ENCODE measurements at places on chromosomes 1 and 21.

- DNase-seq: no peak
These were observed 63.5 kb upstream of the EDN2 start for GRCh38 chr1:41547781-41548560.

- DNase-seq: peak; percentile 16
These were observed 23.9 kb upstream of the ITLN2 start for GRCh38 chr1:160978510-160978927.

- DNase-seq: no peak
These were observed 124.1 kb downstream of the XCL2 start for GRCh38 chr1:168419736-168420135.

DNA sequence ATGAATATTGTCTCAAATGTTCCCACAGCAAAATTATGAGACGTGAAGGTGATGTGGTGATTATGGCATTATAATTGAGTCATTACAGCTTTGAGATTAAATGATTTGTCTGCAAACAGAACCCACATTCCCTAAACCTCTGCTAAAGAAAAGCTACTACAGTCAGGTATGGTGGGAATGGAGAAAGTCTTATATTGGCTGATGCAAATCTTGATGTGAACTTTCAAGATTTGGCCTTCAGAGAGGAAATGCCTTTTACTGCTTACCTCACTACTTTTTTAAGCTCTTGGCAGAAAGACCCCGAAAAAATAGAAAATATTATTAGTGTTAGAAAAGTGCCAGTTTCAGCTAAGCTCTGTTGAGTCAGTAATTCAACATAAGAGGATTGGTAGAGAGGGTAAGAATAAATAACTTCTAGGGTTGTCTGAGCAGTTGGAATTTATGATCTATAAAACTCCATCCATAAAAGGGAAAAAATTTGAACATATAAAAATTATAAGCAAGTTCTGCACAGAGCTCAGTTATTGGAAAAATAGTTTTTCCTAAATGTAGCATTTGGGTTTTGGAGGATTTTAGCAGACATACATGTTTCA lies 47.8 kb upstream of the RGS5 start:
- no peak for DNase-seq

GRCh38 chr1:35441926-35442579 lies 115.2 kb downstream of the KIAA0319L start:
- no peak for DNase-seq

GRCh38 chr1:78091215-78091813 lies 45.5 kb downstream of the GIPC2 start:
- DNase-seq: no peak

DNA sequence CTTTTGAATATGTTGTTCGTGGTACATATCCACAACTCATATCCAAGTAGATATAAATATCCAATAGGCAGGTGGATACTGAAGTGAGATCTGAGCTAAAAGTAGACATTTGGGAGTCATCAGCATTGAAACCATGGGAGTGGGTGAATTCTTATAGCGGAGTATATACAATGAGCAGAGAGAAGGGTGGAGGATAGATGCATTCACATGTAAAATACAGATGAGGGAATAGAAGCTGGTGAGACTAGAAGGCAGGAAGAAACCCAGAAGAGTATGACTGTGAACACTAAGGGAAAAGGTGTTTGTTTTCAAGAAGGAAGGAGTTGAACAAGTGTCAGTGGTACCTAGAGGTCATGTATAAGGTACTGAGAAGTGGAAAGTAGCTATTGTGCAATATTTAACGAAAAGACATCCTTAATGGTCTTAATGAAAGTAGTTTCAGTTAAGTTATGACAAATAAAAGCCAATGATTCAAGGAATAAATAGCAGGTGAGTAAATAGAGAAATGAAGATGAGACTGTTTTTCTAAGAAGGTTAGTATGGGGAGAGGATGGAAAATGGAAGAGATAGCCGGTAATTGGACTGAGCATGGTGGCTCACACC lies 181.6 kb upstream of the CACYBP start:
- no peak for DNase-seq

- no peak for DNase-seq
These were observed 27.9 kb upstream of the KCNA2 start for GRCh38 chr1:110634086-110634454.

DNA sequence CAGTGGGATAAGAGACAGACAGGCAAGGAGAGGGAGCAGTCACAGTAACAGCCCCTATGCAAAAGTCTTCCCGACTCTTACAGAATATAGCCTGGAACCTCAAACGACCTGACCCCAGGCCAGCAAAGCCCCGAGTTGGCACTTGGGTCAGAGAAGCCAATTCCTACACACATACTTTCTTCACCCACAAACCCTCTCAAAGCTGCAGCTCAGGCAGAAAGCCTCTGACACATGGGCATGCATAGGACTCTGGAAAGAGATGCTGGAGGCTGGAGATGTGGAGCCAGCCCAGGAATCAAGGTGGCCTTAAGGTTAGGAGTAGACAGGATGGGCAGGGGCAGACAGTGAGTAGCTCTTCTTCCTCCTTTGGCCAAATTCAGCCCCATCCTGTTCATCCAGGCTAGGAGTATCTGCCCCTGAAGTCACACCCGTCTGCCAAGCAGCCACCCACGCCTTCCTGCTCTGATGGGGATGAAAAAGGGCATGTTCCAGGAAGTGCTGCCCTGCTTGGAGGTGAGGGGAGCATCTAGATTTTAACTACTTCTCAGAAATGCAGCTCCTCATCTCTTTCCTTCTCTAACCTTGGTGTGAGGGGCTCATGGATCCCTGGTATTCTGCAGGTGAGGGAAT lies 7.8 kb downstream of the SLC41A1 start:
- DNase-seq: peak; percentile 19

DNA sequence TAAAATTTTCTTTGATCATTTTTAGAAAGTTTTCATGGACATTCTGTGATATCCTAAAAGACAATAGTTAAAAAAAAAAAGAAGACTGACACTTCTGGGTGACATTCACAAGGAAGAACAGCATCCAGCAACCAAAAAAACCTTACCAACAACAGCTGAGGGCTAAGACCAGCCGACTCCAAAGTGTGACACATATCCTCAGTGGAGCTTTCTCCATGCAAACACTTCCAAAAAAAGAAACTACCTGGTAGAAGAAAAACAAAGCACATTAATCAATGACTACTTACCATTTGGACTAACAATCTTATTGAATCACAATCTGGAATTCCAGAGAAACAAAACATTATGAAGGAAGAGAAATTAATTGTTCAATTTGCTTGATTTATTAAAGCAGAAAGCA lies 88.2 kb downstream of the IARS2 start:
- DNase-seq: peak; percentile 65

DNA sequence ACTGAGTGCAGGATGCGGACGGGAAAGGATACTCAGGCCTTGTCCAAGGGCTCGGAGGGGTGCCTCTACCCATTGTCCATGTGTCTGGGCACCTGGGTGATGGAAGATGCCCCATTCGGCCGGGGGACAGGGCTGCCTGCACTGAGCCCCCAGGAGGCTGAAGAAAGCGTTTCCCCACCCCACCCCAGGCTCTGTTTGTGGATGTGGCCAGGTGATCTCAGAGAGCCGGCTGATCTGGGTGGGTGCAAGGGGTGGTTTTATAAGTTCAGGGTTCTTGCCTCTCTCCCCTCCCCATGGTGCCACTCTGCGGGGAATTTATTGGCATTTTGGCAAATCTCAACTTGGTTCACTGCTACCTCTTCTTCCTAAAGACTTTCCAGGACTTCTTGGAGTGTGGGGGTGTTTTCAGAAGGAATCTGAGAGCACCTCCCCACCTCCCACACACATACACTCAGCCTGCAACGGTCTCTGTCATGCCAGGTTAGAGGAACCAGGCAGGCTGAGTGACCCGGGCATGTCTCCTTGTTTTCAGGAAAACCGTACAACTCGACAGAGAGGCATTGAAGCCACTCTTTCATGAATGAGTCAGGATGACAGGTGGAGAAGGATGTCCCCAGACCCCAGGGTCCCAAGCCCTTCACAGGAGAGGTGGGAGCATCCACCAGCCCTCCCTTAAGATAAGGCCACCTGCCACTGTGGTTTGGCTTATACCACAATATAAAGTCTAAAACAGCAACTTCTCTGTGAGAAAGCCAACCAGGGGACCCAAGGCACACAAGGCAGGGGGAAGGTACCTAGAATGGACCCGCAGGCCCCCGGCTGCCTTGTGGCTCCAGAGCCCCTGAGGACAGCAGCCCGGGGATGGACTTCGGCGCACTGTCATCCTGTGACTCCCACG lies 174.9 kb downstream of the ETS2 start:
- DNase-seq: no peak

GRCh38 chr21:20311234-20311787 lies 686.9 kb upstream of the NCAM2 start:
- DNase-seq: no peak

GRCh38 chr1:17056551-17056950 lies 2.7 kb upstream of the SDHB start:
- no peak for DNase-seq

DNA sequence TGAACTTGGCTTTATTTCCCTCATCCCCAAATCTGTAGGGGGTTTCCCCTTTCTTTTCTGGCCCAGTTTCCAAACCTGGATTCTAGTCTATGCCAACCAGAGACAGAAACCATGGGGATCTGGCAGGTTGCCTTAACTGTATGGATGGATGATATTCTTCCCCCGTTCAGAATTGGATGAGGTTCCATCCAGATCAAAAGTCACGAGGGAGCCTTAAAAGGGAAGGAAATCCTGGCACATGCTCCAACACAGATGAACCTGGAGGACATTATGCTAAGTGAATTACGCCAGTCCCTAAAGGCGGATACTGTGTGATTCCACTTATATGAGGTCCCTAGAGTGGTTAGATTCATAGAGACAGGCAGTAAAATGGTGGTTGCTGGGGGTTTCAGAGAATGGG lies 124.4 kb downstream of the HUNK start:
- DNase-seq: no peak

DNA sequence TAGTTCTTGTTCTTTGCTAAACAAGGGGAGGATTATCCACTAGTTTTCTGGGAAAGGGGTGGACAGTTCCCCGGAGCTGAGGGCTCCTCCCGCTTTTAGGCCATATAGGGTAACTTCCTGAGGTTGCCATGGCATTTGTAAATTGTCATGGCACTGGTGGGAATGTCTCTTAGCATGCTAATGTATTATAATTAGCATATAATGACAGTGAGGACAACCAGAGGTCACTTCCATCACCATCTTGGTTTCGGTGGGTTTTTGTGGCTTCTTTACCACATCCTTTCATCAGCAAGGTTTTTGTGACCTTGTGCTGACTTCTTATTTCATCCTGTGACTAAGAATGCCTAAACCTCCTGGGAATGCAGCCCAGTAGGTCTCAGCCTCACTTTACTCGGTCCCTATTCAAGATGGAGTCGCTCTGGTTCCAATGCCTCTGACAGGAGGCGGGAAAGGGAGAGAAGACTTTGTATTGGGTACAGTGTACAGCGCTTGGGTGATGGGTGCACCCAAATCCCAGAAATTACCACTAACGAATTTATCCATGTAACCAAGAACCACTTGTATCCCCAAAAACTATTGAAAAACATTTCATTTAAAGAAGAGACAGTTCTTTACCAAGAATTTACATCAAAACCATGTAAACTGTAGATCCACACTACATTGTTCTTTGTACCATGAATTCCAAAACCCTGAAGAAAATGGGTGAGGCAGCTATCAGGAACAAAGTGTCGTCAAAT lies 8.7 kb upstream of the SLC2A5 start:
- DNase-seq: no peak

DNA sequence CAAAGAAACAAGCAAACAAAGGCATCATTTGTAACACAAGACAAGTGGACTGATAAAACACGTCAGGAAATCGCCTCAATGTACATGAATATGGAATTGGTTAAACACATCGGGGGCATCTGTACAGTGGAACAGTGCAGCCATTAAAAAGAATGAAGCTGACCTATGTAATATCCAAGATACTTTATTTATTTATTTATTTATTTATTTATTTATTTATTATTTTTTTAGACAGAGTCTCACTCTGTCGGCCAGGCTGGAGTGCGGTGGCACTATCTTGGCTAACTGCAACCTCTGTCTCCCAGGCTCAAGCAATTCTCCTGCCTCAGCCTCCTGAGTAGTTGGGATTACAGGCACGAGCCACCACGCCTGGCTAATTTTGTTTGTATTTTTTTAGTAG lies 75.4 kb upstream of the SLC45A1 start:
- DNase-seq: no peak

DNA sequence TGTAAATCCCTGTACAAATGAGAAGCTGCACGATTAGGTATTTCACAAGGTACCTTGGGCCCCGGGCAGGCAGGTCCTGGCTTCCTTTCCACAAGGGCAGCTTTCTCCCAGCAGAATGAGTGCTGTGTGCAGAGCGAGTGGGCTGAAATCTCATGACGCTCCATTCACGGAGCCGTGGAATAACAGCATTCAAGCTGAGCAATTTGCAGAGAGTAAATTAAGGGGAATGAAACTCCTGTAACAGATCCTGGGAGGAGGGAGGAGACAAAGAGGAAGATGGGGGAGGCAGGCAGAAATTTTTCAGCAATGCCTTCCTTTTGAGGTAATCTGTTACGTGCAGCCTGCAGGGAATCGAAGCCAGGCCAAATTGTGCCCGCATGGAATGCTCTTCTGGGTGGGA lies 239.9 kb downstream of the TNR start:
- DNase-seq: no peak

DNA sequence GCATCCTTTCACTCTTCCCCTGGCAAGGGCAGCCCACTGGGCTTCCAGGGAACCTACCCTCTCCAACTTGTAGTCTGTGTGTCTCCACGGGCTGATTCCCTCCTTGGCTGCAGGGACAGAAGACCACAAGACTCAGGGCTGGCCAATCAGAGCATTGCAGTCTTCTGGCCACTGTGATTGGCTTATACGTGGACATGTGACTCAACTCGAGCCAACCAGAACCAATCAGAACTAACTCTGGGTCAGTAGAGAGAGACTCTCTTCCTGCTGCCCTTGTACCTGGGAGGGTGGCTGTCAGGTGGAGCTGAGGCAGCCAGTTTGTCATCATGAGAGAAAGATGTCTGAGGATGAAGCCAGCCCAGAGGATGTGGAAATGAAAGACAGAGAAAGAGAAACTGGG lies 64.0 kb downstream of the DHRS3 start:
- no peak for DNase-seq

GRCh38 chr1:157505481-157506272 lies 46.6 kb downstream of the FCRL5 start:
- DNase-seq: peak; percentile 77

GRCh38 chr1:87980494-87980893 lies 651.8 kb downstream of the LMO4 start:
- DNase-seq: no peak

GRCh38 chr1:25338986-25339385 lies 852 bp downstream of the TMEM50A start:
- DNase-seq: no peak

DNA sequence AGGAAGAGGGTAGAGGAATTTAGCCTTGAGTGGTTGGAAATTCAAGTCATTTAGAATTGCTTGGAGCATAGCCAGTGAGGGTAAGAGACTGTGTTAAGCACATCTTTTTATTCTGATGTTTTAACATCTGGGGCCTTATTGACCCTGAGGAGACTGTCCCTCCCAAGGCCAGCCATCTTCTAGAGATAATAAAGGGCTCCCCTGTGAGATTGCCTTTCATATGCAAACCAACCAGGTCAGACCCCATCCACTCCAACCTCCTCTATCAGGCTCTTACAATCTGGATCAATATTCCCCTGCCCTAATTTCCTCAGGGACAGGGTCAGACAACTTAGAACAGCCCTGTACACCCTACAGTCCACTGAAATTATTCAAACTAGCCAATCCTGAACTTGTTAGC lies 93.8 kb downstream of the ATP1B1 start:
- DNase-seq: no peak

- no peak for DNase-seq
These were observed 30.2 kb upstream of the GBP5 start for GRCh38 chr1:89302697-89303332.

Data from dermis blood vessel endothelial cell (primary cell).